ENCODE measurements at places on chromosomes 6 and 20. TPM values are rescaled to one million over a fixed set of nuclear protein-coding genes. Genes with fewer than 3 reads are reported as not detected.

Gene TENT5A
- 1.8 TPM for polyA plus RNA-seq

Gene SLC35D3
- polyA plus RNA-seq: not detected

Gene OTOR
- polyA plus RNA-seq: not detected

Gene SEL1L2
- polyA plus RNA-seq: 0.36 TPM

Gene TGM3
- polyA plus RNA-seq: not detected

Gene BPIFB3
- not detected for polyA plus RNA-seq

Gene LPA
- not detected for polyA plus RNA-seq

Gene COX4I2
- 7.0 TPM for polyA plus RNA-seq

Gene GJA1
- polyA plus RNA-seq: 6.0 TPM

Gene C6orf15
- not detected for polyA plus RNA-seq

Gene MYCT1
- polyA plus RNA-seq: 6.9 TPM

Gene PSORS1C1
- 0.17 TPM for polyA plus RNA-seq

Gene KIF6
- 0.03 TPM for polyA plus RNA-seq

Gene COL9A1
- not detected for polyA plus RNA-seq

Gene KCNQ5
- polyA plus RNA-seq: 10.6 TPM

Gene TMEM151B
- polyA plus RNA-seq: 0.07 TPM

Gene DCBLD1
- 2.9 TPM for polyA plus RNA-seq

Gene TMEM244
- not detected for polyA plus RNA-seq

Gene BMP2
- 3.3 TPM for polyA plus RNA-seq

Gene KCNK16
- not detected for polyA plus RNA-seq

Data from psoas muscle (tissue), 8 donors.